Activated CD4-positive, alpha-beta T cell treated with anti-CD3 and anti-CD28 coated beads, Interleukin-2, amount 10 ng/mL, durations not matched to agents 7 days and 5 days (primary cell): ENCODE measurements at places on chromosomes 3 and 15. TPM values are rescaled to one million over a fixed set of nuclear protein-coding genes. Genes with fewer than 3 reads are reported as not detected.

- no peak for DNase-seq
Measured at GRCh38 chr15:77481670-77482069, 61.0 kb downstream of the HMG20A start.

Gene TNIK
- total RNA-seq = 55.2 TPM

- DNase-seq = no peak
Measured at GRCh38 chr3:31010491-31010890, 116.0 kb upstream of the GADL1 start.

DNA sequence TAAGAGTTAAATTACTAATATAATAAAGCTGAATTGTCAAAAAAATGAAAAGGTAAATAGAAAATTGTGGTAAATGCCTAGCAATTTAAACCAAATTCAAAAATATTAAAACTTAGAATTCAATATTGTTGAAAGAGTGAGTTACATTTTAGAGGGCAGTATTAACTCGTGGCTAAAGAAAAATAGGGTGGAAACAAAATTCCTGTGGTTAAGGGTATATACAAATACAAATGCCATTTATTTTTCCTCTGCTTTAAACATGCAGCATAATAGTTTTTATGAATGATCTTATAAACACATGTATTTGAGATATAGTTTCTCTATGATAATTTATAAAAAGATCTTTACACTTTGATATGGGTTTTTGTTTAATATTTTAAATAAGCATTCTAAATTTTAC, 79.0 kb downstream of the NEDD4 start:
- DNase-seq = no peak

DNA sequence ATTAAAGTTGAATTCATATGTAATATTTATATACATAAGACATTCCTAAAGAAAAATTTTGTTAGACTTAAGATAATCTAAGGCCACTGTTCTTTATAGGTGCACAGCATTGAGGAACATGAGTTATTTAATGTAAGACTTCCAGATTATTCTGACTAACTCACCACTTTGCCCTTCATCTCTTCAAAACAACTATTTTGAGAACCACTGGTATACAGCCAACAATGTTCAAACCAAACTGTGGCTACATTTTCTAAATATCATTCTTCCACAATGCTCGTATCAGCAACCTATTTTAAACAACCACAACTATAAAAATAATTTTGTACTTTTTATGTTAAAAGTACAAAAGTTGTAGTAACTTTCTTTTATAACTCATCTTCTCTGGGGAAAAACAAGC, 199.8 kb upstream of the ALCAM start:
- DNase-seq = no peak

Gene MYEF2
- 23.3 TPM for total RNA-seq

- DNase-seq = no peak
Measured at GRCh38 chr3:188223936-188224335, 70.0 kb downstream of the LPP start.

GRCh38 chr15:43974852-43975251, 148.1 kb downstream of the WDR76 start:
- DNase-seq = no peak

DNA sequence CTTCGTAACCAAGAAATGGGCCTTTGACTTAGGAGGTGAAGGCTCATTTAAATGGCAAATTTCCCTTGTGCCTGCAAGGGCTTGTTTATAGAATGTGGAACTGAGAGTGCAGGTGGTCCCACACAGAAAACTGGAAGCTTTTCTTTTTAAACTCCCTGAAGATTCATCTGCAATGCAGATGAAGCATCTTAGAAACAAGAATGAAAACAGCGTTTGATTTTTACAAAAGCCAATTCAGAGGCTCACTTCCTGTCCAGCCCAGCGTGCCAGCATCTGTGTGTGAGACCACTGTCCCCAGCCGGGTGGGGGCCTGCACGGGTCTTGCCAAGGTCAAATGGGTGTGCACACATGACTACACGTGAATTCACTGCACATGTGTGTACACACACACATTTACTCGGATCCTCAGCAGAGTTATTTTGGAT, 94.7 kb downstream of the LINGO1 start:
- no peak for DNase-seq

GRCh38 chr3:81003817-81004216, 757.6 kb downstream of the GBE1 start:
- no peak for DNase-seq

Gene BOC
- not detected for total RNA-seq

Gene MCF2L2
- total RNA-seq = 5.4 TPM

Gene ADGRG7
- not detected for total RNA-seq

Gene GPR171
- total RNA-seq = 144 TPM

DNA sequence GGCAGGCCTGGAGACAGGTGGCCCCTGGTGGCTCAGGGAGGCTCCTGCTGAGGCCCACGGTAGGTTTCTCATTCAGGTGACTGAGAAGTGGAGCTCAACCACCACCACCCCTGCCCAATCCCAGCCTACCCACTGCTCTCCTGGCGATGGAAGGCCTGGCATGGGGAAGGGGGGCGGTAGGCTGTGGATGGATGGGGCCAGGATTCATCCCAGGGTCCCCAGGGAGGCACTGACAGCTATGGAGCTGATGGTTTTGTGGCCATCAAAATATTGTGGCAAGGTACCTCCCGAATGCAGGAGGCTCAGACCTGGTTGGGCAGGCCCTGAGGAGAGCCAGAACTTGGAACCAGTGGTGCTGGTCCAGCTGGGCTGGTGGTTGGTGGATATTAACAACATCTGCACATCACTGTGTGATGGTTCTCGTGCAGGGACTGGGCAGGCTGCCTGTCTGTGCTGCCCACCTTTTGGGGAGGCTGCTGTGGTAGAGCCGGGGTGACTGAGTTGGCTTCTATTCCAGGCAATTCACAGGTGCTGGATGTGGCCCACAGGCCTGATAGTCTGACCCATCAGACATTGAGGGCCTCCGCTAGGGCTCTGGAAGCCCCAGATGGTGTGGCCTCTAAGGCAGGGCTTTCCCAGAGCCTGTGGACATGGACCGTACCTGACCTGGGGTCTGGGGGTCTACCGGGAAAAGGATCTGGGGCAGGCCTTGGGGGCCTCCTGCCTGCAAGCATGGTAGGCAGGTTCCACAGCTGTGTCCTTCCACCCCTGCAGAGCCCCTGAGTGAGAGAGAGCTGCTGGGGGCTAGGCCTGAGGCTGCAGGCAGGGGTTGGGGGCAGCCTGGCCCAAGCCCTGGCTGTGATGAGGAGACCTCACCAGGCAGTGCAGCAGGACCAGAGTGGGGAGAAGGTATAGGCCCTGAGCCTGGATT, 3.4 kb downstream of the ZBTB47 start:
- DNase-seq = no peak

Gene HMCES
- 45.5 TPM for total RNA-seq

DNA sequence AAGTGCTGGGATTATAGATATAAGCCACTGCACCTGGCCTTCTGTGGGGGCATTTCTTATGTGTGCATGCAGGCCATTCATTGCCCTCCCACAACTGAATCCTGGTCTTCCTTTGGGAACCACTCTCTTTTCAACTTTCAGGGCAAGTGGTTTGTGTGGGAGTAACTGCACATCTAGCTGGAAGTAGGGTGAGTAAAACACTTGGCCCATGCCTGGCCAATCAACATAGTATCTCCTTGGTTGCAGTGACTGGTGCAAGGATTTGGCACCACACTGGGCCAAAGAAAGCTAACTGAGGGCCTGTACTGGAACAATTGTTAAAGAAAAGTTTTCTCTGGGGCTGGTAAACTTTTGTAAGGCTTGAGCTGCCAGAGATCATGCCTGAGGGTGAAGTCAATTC, 189.2 kb upstream of the FEZF2 start:
- no peak for DNase-seq

DNA sequence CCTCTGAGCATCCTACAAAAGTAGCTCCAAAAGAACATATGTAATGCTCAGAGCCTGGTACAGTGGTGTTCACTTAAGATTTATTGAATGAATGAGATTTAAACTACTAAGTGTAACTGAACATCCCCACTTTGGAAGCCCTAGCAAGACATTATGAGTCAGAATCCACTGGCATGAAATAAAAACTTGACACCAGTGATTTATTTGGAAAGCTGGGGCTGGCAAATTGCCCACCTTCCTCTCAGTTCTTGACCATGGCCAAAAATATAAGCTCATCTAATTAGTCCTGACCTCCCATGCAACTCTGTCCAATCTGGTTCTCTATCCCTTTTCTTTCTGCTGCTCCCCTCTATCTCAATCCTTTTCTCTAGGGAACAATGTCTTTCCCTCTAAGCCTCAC, 418.0 kb downstream of the PLCL2 start:
- no peak for DNase-seq

GRCh38 chr15:99472416-99473145, 93.2 kb upstream of the MEF2A start:
- peak; percentile 4 for DNase-seq

DNA sequence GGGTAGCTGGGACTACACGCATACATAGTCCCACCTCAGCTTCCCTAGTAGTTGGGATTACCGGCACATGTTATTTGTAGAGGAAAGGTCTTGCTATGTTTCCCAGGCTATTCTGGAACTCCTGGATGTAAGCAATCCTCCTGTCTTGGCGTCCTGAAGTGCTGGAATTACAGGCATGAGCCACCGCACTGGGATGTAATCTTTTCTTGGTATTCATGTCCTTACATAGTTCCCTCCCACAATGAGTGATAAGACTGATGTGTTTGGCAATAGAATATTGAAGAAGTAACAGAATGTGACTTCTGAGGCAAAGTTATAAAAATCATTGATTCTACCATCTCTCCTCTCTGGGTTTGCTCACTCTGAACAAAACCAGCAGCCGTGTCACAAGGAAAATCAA, 22.7 kb upstream of the ALCAM start:
- no peak for DNase-seq

DNA sequence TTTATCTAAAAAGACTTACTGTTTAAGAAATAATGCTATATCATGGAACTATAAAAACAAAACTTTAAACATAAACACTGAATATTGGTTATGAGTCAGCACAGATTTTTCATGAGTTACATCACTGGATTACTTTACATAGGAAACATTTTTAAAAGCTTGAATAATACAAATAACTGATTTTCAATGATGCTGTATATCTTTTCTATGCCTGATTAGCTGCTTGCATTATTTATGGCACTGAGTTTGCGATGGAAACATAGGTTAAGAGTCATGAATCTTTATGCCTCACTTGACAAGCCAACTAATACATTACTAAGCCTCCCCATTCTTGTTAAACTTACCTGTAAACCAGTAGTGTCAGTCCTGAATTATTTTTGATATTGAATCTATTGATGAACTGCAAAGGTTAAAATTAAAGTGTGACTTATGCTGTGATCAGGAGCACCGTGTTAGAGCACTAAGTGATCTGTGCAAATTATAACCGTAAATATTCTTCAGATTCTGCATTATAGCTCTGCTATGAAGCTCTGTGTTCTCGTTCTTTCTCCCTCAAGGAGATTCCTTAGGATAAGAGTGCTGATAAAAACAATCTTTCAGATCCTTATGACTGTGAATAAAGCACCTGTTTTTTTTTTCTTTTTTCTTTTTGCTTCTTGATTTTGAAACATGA, 437.3 kb upstream of the BCHE start:
- DNase-seq = no peak

DNA sequence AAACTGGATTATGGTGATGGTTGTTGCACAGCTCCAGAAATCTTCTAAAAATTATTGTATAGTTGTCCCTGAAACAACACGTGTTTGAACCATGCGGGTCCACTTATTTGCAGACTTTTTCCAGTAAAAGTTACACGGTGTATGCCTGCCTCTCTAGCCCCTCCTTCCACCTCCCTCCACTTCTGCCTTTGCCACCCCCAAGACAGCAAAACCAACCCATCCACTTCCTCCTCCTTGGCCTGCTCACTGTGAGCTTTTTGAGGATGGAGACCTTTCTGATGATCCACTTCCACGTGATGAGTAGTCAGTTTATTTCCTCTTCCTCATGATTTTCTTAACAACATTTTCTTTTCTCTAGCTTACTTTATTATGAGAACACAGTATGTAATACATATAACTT, 5.4 kb downstream of the CYFIP1 start:
- no peak for DNase-seq

Gene C3orf49
- not detected for total RNA-seq

- no peak for DNase-seq
Measured at GRCh38 chr15:36601497-36601932, 22.1 kb downstream of the CDIN1 start.

DNA sequence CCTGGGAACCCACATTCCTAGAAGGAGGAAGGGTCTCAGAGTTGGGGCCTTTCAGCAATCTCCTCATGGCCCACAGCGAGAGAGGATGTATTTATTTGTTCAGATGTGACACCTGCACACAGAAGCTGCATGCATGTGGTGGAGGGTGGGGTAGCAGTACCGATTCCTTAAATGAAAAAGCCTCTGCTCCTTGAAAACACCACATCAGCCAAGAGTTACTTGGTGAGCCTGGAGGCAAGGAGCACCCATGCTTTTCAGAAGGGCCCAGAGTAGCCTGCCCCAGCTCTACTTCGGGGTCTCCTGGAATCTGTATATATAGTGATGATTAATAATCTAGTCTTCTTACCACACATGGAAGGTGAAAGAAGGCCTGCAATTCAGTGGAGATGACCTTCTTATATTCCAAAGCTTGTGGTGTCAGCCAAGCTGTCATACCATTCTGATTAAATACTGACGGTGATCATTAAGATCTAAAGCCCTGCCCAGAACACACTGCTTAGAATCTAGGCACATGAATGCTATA, 33.5 kb downstream of the SEMA6D start:
- DNase-seq = no peak

DNA sequence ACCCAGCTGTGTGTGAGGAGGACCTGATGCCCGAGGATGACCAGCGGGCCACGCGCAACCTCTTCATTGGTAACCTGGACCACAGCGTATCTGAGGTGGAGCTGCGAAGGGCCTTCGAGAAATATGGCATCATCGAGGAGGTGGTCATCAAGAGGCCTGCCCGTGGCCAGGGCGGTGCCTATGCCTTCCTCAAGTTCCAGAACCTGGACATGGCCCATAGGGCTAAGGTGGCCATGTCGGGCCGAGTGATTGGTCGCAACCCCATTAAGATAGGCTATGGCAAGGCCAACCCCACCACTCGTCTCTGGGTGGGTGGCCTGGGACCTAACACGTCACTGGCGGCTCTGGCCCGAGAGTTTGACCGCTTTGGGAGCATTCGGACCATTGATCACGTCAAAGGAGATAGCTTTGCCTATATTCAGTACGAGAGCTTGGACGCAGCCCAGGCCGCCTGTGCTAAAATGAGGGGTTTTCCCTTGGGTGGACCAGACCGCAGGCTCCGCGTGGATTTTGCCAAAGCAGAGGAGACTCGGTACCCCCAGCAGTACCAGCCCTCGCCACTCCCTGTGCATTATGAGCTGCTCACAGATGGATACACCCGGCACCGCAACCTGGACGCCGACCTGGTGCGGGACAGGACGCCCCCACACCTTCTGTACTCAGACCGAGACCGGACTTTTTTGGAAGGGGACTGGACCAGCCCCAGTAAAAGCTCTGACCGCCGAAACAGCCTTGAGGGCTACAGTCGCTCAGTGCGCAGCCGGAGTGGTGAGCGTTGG, 1.5 kb downstream of the RBM15B start:
- DNase-seq = no peak

GRCh38 chr15:52348056-52348745, 52.6 kb upstream of the MYO5C start:
- no peak for DNase-seq

Gene IL16
- total RNA-seq = 239 TPM
